ENCODE measurements at places on chromosomes 2 and 18. TPM values are rescaled to one million over a fixed set of nuclear protein-coding genes. Genes with fewer than 3 reads are reported as not detected.

TCF23 gene
- polyA plus RNA-seq, result not detected

ZFP36L2 gene
- 20.1 TPM for polyA plus RNA-seq

REG1B gene
- not detected for polyA plus RNA-seq

DNAJC5G gene
- not detected for polyA plus RNA-seq

STRN gene
- polyA plus RNA-seq, result 4.9 TPM

Data from IMR-90 (cell line).